ENCODE measurements at places on chromosomes 12 and 14. TPM values are rescaled to one million over a fixed set of nuclear protein-coding genes. Genes with fewer than 3 reads are reported as not detected.

- no peak for DNase-seq
Measured at GRCh38 chr12:115683240-115683780, 594.2 kb downstream of the MED13L start.

- DNase-seq: no peak
Measured at GRCh38 chr12:24797901-24798300, 151.0 kb downstream of the BCAT1 start.

DNA sequence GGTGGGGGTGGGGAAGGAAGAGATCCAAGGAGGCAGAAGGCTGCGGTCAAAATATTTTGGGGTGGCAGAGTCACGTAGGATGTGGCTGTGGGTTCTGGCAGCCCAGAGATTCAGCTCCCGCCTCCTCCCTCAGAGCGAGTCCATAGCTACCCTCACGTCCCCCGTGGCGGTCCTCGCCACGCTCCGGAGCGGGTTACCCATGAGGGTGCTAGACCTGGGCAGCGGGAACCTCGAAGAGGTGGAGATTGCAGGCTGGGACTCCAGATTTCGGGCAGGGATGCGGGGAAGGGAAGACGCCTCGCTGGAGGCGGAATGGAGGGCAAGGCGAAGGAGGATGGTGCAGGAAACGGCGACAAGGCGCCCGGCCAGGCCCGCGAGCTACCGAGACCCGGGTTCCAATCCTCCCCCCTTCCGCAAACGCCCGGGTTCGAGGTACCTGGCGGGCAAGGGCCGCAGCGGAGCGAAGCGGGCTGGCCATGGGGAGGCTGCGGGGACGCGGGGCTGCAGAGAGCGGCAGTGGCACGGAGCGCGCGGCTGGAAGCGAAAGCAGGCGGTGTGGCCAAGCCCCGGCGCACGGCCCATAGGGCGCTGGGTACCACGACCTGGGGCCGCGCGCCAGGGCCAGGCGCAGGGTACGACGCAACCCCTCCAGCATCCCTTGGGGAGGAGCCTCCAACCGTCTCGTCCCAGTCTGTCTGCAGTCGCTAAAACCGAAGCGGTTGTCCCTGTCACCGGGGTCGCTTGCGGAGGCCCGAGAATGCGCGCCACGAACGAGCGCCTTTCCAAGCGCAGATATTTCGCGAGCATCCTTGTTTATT lies 46.2 kb downstream of the BCAT1 start:
- DNase-seq: peak; percentile 40

GRCh38 chr14:60975551-60975950 lies 5.3 kb downstream of the TRMT5 start:
- no peak for DNase-seq

GRCh38 chr12:74626397-74626796 lies 88.8 kb downstream of the ATXN7L3B start:
- no peak for DNase-seq

Gene AQP2
- not detected for total RNA-seq

Gene CPSF6
- 133 TPM for total RNA-seq

Gene MGP
- not detected for total RNA-seq

Gene RPL10L
- total RNA-seq: not detected
